ENCODE measurements at places on chromosomes 16 and 17. TPM values are rescaled to one million over a fixed set of nuclear protein-coding genes. Genes with fewer than 3 reads are reported as not detected.

DNA sequence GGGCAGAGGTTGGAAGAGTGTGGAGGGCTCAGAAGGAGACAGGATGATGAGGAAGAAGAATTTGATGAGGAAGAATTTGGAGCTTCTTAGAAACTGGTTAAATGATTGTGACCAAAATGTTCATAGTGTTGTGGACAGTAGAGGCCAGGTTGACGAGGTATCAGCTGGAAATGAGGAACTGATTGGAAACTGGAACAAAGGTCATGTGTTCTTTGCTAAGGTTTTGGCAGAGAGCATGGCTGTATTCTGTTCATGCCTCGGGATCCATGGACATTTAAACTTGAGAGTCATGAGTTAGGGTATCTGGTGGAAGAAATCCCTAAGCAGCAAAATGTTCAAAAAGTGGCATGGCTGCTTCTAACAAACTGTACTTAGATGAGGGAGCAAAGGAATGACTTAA, 19.3 kb downstream of the CHMP6 start:
- H3K27me3 ChIP-seq, result peaks cover 14% of the 10 kb centered on the region
- H3K4me3 ChIP-seq, result no peak overlapping the region
- no peaks in the 10 kb centered on the region for H3K36me3 ChIP-seq
- DNase-seq, result no peak
- no peaks in the 10 kb centered on the region for H3K4me1 ChIP-seq

DNA sequence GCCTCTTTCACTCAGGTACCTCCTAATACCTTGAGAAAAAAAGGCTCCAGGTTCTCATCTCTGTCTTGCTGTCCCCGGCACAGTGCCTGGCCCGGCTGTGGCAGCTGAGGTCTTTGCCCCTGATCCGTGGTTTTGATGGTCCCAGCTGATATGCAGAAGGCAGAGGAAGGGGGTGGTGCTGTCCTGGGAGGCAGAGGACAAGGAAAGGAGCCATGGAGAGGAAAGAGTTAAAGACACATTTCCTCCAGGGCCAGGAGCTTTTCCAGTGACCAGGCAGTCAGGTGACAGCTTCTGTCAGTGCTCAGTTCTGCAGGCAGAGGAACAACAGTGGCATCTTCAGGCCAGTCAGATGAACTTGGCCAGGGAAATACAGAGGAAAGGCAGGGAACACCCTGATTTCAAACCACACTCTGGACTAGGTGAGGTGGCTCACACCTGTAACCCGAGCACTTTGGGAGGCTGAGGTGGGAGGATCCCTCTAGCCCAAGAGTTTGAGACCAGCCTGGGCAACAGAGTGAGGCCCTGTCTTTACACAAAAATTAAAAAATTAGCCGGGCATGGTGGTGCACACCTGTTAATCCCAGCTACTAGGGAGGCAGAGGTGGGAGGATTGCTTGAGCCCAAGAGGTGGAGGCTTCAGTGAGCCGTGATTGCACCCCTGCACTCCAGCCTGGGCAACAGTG, 3.3 kb upstream of the COG1 start:
- H3K4me1 ChIP-seq, result peaks cover 5% of the 10 kb centered on the region
- H3K36me3 ChIP-seq, result no peaks in the 10 kb centered on the region
- no peaks in the 10 kb centered on the region for H3K27me3 ChIP-seq
- DNase-seq, result peak; percentile 80

GRCh38 chr17:67046398-67046797, 2.0 kb downstream of the CACNG1 start:
- DNase-seq, result no peak
- H3K4me1 ChIP-seq, result no peaks in the 10 kb centered on the region
- no peak overlapping the region for H3K4me3 ChIP-seq
- no peak overlapping the region for H3K27ac ChIP-seq
- no peaks in the 10 kb centered on the region for H3K27me3 ChIP-seq

GRCh38 chr17:596287-596686, 118.4 kb downstream of the VPS53 start:
- H3K27ac ChIP-seq, result peak overlapping the region; percentile 18
- H3K4me3 ChIP-seq, result no peak overlapping the region
- DNase-seq, result peak; percentile 21
- peaks cover 6% of the 10 kb centered on the region for H3K36me3 ChIP-seq
- H3K27me3 ChIP-seq, result no peaks in the 10 kb centered on the region
- peaks cover 25% of the 10 kb centered on the region for H3K4me1 ChIP-seq

DNA sequence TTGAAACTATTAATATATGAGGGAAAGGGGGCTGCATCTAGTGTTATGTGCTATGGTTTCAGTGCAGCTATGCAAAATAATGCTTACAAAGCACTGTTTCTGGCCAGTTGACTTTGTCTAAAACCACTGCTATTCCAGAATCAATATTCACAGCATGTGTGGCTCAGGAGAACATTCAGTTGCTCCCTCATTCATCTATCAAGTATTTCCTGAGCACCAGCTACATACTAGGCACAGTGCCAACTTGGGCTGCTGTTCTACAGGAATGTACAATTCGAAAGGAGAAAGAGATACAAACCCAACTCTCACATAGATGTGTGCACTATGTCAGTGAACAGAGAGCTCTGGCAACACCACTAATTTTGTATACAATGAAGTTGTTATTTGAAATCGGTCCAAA, 183.0 kb downstream of the PHKB start:
- no peaks in the 10 kb centered on the region for H3K27me3 ChIP-seq
- no peak overlapping the region for H3K27ac ChIP-seq
- no peaks in the 10 kb centered on the region for H3K36me3 ChIP-seq
- H3K4me1 ChIP-seq, result no peaks in the 10 kb centered on the region

DNA sequence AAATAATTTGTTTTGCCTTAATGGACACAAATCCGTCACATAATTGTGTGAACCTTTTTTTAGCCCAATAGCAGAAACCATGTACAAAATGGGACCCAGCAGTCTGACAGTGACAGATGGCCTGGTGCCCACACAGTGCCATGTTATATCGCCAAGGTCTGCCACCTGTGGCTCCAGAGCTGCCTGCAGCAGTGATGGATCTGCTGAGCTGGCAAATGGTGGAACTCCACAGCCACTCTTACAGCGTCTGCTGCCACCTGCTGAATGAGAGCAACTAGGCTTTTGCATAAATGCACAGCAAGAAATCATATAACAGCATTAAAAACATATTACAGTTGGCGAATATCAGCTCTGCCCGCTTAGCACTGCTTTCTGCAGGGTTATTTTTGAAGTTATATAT, 59.4 kb downstream of the NUP93 start:
- H3K4me1 ChIP-seq, result peaks cover 10% of the 10 kb centered on the region
- no peaks in the 10 kb centered on the region for H3K27me3 ChIP-seq
- no peak overlapping the region for H3K27ac ChIP-seq

- H3K27me3 ChIP-seq, result no peaks in the 10 kb centered on the region
- H3K4me1 ChIP-seq, result no peaks in the 10 kb centered on the region
- no peak for DNase-seq
- H3K27ac ChIP-seq, result no peak overlapping the region
- no peaks in the 10 kb centered on the region for H3K36me3 ChIP-seq
- H3K4me3 ChIP-seq, result no peak overlapping the region
These were observed 101.6 kb upstream of the KIF2B start for GRCh38 chr17:53721101-53721500.

GRCh38 chr16:69179328-69180010, 7.5 kb upstream of the SNTB2 start:
- H3K4me1 ChIP-seq, result peaks cover 8% of the 10 kb centered on the region
- no peak overlapping the region for H3K4me3 ChIP-seq
- no peaks in the 10 kb centered on the region for H3K36me3 ChIP-seq
- peak overlapping the region; percentile 51 for H3K27ac ChIP-seq
- DNase-seq, result peak; percentile 32

GRCh38 chr16:79592186-79592585, 8.4 kb downstream of the MAF start:
- no peak overlapping the region for H3K4me3 ChIP-seq
- peaks cover 12% of the 10 kb centered on the region for H3K4me1 ChIP-seq
- DNase-seq, result no peak
- H3K36me3 ChIP-seq, result no peaks in the 10 kb centered on the region
- H3K27ac ChIP-seq, result peak overlapping the region; percentile 60
- H3K27me3 ChIP-seq, result no peaks in the 10 kb centered on the region

- peaks cover 20% of the 10 kb centered on the region for H3K4me1 ChIP-seq
- no peaks in the 10 kb centered on the region for H3K27me3 ChIP-seq
- no peaks in the 10 kb centered on the region for H3K36me3 ChIP-seq
- no peak overlapping the region for H3K27ac ChIP-seq
- DNase-seq, result no peak
- H3K4me3 ChIP-seq, result peak overlapping the region; percentile 8
These were observed 2.3 kb downstream of the TAOK2 start for GRCh38 chr16:29975811-29976511.

DNA sequence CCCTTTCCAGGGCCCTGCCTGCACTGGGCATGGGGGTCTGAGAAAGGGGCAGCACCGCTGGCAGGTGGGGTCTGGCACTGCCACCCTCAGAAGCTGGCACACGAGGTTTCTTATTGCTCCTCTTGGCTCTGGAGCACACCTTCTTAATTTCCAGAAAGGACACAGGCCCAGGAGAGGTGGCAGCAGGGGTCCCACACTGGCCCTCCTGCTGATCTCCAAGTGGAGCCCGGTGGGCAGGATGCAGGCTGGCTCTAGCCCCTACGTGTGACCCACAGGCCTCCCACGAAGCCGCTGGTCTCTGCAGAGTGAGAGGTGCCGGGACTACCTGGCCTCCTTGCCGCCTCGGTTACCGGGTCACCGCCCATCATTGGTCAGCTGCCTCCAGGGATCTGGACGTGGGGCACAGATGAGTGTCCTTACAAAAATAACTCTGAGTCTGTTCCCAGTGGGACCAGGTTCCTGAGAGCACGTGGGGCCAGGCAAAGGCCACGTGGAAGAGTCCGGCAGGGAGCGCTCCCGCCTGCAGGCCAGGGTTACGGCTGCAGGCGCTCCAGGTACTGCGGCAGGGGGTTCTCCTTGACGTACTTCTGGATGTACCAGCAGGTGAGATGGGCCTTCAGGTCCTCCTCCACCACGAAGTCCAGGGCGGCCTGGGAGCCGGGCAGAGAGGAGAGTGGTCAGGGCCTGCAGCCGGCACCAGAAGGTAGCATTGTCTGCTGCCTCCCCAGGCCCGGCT, 10.3 kb downstream of the NATD1 start:
- no peaks in the 10 kb centered on the region for H3K36me3 ChIP-seq
- no peak for DNase-seq
- H3K27me3 ChIP-seq, result no peaks in the 10 kb centered on the region
- H3K27ac ChIP-seq, result no peak overlapping the region
- no peak overlapping the region for H3K4me3 ChIP-seq

Gene FNDC8
- polyA plus RNA-seq, result not detected

Gene DDX42
- 31.1 TPM for polyA plus RNA-seq

Gene NHLRC4
- 1.7 TPM for polyA plus RNA-seq

Gene IGSF6
- polyA plus RNA-seq, result 0.35 TPM

Data from hepatocyte (in vitro differentiated cells).